NCI-H82 (cell line): ENCODE measurements at places on chromosomes 12 and 14.

DNA sequence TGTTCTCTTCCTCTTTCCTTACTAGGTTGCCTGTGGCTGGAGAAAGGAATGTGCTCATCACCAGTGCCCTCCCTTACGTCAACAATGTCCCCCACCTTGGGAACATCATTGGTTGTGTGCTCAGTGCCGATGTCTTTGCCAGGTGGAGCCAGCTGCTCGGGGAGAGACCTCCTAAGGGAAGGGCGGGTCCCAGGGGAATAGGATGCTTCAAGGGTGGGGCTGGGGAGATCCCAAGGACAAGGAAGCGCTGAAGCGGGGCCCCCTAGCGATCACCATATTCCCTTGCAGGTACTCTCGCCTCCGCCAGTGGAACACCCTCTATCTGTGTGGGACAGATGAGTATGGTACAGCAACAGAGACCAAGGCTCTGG lies 10.2 kb downstream of the MARS1 start:
- peak; percentile 77 for DNase-seq

- DNase-seq: no peak
Measured at GRCh38 chr12:2320841-2321240, 268.1 kb downstream of the CACNA1C start.

- DNase-seq: no peak
Measured at GRCh38 chr14:98931911-98932310, 340.1 kb downstream of the BCL11B start.

DNA sequence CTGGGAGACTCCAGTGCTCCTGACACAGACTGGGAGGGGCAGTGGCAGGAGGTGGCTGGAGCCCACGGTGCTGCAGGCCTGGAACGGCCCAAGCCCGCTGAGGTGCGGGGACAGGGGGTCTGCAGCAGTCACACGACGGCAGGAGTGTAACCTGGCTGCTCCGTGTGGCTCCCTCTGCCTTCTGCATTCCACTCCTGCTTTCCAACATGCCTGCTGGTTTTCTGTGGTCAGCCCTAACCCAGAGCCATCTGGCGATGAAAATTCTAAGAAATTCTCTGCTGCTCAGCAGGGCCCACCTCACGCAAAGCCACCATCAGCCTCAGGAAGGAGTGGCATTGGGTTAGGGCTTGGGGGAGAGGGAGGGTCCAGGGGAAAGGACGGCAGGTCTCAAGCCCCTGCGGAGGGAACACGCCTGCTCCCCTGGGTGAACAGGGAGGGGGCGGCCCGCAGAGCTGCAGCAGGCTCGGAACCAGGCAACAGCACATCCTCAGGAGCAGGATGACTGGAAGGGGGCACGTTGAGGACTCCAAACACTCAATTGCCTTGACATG lies 5.0 kb upstream of the FBRSL1 start:
- DNase-seq: no peak

DNA sequence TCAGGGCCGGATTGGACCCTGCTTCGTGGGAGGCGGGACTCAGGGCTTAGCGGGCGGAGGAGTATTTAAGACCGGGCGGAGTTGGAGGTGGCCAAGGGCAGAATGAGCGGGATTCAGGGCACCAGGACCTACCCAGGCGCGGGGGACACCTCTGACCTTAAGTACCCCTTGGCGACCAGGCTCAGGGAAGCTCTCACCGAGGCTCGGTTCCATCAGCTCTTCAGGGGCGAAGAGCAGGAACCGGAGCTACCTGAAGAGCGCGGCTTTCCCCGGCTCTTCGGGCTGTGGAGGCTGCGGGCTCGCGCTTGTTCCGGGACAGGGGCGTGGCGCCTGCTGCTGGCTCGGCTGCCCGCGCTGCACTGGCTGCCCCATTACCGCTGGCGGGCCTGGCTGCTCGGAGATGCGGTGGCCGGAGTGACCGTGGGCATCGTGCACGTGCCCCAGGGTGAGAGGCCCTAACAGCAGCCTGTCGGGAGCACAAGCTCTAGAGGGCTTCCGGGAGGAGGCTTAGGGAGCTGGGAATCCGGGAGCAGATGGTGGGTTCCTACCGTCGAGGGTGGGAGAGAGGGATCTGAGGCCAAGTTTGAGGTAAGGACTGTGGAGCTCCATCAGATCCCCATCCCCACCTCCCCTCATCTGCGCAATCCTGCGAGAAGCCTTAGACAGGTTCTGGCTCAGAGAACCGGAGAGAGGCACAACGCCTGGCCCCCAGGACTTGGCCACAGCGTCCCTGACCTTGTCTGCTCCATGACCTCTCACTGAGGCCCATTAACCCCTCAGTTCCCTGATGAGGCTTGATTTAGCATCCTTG lies 8.4 kb downstream of the ARHGEF25 start:
- peak; percentile 81 for DNase-seq

DNA sequence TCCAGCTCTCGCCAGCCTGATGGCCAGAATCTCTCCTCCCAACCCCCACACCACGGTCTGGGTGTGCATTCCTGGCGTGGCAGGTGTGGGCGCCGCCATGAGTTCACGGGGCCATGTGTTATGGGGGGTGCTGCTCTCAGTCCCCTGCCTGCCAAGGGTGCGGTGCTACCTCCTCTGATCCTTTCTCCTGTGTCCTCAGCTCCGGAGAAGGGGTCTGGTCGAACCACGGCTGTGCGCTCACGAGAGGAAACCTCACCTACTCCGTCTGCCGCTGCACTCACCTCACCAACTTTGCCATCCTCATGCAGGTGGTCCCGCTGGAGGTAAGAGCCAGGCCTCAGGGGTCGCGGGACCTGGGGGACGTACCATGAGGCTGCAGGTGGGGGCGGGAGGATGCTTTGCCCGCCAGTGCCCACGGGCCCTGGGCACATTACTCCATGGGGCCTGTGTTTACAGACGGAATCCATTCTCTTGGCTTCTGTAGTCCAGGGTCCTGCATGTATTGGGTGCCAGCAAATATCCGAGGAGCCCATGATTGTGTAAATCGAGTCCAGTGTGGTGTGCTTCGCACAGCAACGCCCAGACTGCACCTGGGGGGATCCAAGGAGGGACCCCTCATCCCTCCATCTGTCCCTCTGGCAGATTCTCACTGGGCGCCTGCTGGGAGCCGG lies 130.8 kb downstream of the ADGRD1 start:
- DNase-seq: no peak

- no peak for DNase-seq
Measured at GRCh38 chr14:22594156-22594716, 3.9 kb upstream of the ABHD4 start.

DNA sequence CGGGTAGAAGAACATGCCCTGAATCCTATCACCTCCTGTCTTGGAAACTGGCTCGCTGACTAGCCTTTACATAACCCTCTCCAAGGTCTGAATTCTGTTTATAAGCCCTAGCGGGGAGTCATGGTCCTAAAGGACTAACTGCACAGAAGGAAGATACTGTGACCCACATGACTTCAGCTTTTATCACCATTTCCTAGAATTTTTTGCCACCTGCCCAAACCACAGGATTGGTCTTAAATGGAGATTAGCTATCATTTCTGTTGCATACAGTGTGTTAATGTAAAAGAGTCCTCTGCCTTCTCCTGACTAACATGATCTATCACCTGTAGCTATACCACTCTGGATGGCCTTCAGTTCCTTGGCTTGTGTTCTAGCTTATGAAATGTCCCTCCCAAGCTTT lies 319.2 kb downstream of the DUSP6 start:
- no peak for DNase-seq

DNA sequence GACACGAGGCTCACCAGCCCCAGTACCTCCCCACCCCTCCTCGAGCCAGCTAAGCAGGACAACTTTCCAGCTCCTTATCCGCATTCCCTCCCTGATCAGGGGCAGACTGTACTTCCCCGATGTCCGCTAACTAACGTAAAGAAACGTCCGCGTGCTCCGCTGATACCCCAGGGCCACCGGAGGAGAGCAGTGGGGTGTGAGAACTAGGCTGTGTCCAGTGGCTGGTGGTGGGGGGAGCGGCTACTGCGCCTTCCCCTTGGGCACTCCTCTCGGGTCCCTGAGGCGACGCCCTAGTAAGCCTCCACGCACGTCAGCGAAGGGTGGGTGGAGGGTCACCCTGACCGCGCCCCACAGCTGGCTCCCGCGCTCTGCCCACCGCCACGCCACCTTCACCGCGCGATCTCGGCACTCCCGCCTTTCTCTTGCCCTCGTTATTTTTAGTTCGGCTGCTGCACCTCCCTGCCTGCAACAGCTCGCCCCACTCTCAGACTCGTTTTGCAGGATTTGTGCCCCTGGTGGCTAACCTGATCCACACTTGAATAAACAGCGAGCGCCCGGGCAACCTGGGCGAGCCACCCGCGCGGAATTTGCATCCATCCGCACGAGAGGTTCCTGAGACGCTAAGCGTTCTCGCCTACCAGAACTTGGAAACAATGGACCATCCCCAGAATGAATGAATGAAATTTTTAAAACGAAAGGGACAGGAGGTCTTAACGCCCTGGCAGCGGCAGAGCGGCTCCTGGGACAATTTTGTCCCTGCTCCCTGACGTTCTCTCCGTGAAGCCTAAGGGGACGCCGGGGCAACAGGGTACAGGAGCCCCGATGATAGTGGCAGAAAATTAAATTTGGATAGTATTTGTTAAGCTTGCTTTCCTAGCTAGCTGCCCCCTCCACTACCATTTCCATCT lies 6.9 kb upstream of the BMP4 start:
- no peak for DNase-seq

GRCh38 chr14:54651649-54652048 lies 84.7 kb downstream of the SAMD4A start:
- no peak for DNase-seq

DNA sequence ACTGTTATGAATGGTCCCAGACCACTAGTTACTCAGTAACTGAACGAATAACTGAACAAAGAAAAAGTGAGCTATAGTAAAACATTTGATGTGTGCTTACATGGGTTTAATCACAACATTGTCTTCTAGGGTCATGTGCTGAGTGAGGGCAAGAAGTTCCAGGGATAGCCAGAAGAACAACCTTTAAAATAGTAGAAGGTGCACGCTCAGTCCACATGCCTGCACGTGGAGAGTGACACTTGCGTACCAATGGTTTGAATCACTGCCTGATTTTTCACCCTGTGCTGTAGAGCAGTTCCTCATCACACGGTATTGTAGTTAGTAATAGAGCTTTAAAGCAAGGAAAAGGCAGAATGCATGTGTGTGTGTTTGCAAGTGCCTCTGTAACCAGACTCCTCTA lies 224.2 kb downstream of the EGLN3 start:
- no peak for DNase-seq

DNA sequence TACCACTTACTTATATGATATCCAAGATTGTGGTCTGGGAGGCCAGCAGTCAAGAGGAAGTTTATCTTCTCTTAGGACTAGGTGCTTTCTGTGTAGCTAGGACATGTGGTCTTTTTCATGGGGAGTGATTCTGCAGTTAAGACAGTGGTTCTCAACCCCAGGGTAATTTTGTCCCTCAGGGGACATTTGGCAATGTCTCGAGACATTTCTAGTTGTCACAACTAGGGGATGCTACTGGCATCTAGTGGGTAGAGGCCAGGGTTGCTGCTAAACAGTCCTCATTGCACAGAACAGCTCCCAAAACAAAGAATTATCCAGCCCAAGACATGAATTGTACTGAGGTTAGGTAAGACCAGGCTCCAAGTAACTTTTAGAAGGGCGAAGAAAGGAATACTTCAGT lies 20.0 kb downstream of the AMDHD1 start:
- DNase-seq: peak; percentile 42

DNA sequence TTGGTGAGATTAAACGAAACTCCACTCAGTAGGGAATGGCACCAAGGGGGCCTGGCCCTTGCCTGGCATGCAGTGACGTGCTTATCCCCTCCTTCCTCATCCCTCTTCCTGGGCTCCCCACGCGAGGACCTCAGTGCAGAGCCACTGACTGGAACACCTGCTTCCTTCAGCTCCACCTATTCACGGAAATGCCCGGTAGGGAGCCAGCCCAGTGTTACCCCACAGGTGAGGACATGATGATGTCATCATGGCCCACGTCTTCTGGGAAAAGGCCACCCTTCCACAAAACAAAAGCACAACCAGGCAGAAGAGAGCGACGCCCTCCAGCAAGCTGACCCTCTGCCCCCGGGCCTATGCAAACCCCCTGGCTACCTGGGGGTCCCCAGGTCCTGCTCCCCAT lies 42.1 kb downstream of the CCDC85C start:
- DNase-seq: no peak

DNA sequence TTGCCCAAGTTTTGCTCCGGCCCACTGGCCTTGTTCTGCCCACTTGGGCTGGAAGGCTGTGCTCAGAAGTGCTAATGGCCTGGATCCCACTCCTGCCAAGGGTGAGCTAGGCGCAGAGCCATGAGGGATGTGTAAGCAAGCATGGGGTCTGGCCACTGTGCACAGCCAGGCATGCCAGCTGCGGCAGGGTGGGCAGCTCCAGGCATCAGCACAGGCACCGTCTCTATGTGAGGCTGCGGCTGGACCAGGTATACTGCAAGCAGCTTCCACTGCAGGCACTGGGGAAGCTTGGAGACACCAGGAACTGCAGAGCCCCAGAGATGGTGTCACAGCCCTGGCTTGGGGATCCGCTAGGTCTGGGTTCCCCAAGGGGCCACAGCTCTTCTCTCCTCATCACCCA lies 264.9 kb downstream of the LRIG3 start:
- no peak for DNase-seq

DNA sequence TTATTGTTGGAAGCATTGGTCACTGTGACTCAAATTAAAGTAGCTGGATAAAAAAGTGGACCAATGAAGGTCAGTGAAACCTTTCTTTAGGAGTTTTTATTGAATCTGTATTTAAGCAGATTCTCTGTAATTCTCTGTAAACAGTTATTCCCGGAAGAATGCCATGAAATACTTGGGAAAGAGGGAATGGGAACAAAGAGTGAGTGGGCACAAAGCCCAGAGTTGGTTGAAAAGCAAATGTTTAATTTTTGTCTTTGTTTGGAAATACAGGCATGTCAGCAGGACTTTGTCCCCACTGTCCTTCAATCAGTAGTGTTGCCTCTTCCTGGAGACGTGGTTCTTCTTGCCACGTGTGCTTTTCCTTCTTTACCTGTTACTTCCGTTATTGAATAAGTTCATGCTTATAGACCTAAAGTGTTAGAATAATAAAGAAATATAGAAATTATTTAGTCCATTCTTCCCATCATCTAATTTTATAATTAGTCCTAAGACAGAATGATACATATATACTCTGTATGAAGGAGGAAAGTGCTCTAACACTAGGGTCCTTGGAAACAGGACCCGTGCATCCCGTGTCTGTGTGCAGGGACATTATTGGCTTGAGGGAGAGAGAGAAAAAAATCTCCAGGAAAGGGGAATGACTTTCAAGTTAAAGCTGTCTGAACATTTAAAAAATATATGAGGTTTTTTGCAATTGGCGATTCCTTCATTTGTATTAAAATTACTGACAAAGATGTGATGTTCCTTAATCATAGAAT lies 2.0 kb upstream of the ANG start:
- no peak for DNase-seq
